ENCODE measurements at places on chromosomes 12 and 14. TPM values are rescaled to one million over a fixed set of nuclear protein-coding genes. Genes with fewer than 3 reads are reported as not detected.

GRCh38 chr12:95976416-95976832 lies 19.7 kb downstream of the HAL start:
- no peaks in the 10 kb centered on the region for H3K36me3 ChIP-seq
- no peaks in the 10 kb centered on the region for H3K4me1 ChIP-seq
- no peak overlapping the region for H3K4me3 ChIP-seq
- H3K27ac ChIP-seq: no peak overlapping the region

DNA sequence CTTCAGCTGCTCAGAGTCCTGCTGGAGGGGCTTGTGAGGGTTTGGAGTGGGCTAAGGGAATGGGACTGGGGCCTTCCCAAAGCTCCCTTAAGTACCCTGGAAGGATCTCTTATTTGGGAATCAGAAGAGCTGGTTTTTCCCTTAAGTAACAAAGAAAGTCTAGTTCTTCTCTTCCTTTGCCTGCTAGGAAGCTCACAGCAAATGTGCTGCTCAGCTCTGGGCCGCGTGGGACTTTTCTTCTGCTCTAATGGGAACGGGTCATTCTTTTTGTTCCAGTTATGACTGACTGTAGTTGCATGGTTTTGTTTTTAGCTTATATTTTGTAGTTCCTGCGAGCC lies 6.0 kb downstream of the KIF26A start:
- H3K4me1 ChIP-seq: peaks cover 30% of the 10 kb centered on the region
- H3K36me3 ChIP-seq: peaks cover 9% of the 10 kb centered on the region
- H3K27ac ChIP-seq: no peak overlapping the region
- peaks cover 17% of the 10 kb centered on the region for H3K27me3 ChIP-seq

- no peak for DNase-seq
- H3K4me3 ChIP-seq: no peak overlapping the region
- H3K36me3 ChIP-seq: no peaks in the 10 kb centered on the region
Observed at GRCh38 chr12:97944576-97944975, 482.0 kb downstream of the RMST start.

DNA sequence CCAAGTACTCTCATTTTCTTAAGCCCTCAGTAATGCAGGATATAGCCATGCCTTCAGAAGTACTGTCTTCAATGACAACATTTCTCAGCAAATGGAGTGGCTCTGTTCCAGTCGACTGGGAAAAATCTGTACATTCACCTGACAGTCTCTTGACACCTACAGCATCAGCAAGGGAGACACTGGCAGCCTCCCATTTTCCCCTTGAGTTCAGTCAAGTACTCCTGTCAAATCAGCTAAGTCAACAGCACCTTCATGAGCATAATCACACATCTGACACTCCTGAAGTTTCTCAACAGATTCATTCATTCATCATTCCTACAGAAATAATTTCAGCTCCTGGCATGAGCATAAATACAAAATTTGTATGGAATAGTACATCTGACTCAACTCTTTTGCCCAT lies 46.1 kb downstream of the INTS13 start:
- no peaks in the 10 kb centered on the region for H3K27me3 ChIP-seq
- DNase-seq: no peak
- H3K27ac ChIP-seq: no peak overlapping the region
- no peak overlapping the region for H3K4me3 ChIP-seq
- peaks cover 4% of the 10 kb centered on the region for H3K4me1 ChIP-seq

- H3K4me3 ChIP-seq: no peak overlapping the region
- no peaks in the 10 kb centered on the region for H3K4me1 ChIP-seq
- DNase-seq: no peak
- no peaks in the 10 kb centered on the region for H3K36me3 ChIP-seq
- H3K27me3 ChIP-seq: peaks cover 3% of the 10 kb centered on the region
Observed at GRCh38 chr14:101289911-101290310, 271.4 kb upstream of the DIO3 start.

- H3K36me3 ChIP-seq: no peaks in the 10 kb centered on the region
- DNase-seq: no peak
- H3K27ac ChIP-seq: no peak overlapping the region
- no peak overlapping the region for H3K4me3 ChIP-seq
- no peaks in the 10 kb centered on the region for H3K27me3 ChIP-seq
- H3K4me1 ChIP-seq: no peaks in the 10 kb centered on the region
Observed at GRCh38 chr12:41606468-41607445, 418.6 kb downstream of the PDZRN4 start.

- no peak within 1 kb of the TSS for H3K4me3 ChIP-seq
- DNase-seq: no peak
- peaks cover 4% of the 10 kb centered on the region for H3K36me3 ChIP-seq
- H3K4me1 ChIP-seq: no peaks in the 10 kb centered on the region
- H3K27me3 ChIP-seq: no peaks in the 10 kb centered on the region
Observed at GRCh38 chr12:10986812-10987211, at the start of gene TAS2R50. Gene TAS2R50 (minus strand): TSS chr12:10986912. CDS start chr12:10986860, 52 bp downstream.

DNA sequence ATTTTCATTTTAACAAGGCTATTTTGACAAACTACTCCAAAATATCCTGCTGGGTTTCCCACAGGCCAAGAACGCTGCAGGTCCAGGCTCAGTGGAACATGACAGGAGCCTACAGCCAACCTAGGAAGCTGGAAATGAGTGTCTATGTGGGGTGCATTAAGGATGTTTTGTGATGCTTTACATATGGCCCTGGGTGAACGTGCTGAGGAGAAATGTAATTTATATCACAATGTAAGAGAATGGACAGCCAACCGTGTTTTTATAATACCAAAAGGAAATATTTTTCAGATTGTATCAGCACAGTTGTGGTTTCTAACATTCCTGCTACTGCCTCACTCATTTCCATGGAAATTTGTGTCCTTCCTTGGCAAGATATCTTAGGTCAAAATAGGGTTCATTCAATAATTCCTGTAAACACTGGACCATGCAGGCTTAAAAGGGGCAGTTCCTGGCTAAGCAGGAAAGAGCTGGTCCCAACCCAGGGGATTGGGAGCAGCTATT lies 51.5 kb downstream of the ST8SIA1 start:
- no peaks in the 10 kb centered on the region for H3K4me1 ChIP-seq
- H3K36me3 ChIP-seq: no peaks in the 10 kb centered on the region
- H3K4me3 ChIP-seq: no peak overlapping the region
- peaks cover 2% of the 10 kb centered on the region for H3K27me3 ChIP-seq
- no peak for DNase-seq
- H3K27ac ChIP-seq: no peak overlapping the region

- H3K4me1 ChIP-seq: peaks cover 50% of the 10 kb centered on the region
- peaks cover 4% of the 10 kb centered on the region for H3K36me3 ChIP-seq
- H3K4me3 ChIP-seq: no peak overlapping the region
- DNase-seq: no peak
Observed at GRCh38 chr12:52198454-52199215, 6.8 kb upstream of the KRT80 start.

DNA sequence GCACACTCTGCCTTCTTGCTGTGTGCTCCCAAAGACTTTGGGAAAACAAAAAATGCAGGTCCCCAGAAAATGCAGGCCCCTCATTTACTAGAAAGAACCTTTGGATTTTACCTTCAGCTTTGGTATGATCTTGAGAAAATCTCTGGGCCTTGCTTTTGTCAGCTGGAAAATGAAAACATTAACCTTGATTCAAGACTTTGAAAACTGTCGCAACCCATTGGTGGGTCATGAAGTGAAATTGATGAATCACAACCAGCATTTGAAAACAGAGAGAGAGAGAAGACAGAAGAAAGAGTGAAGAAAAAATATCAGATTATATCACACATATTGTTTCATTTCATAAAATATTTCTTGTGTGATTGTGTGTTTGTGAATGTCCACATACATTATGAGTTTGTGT lies 322.5 kb downstream of the ZFP36L1 start:
- peak overlapping the region; percentile 43 for H3K4me3 ChIP-seq
- H3K4me1 ChIP-seq: peaks cover 59% of the 10 kb centered on the region
- no peaks in the 10 kb centered on the region for H3K36me3 ChIP-seq
- H3K27me3 ChIP-seq: peaks cover 4% of the 10 kb centered on the region
- H3K27ac ChIP-seq: peak overlapping the region; percentile 74

DNA sequence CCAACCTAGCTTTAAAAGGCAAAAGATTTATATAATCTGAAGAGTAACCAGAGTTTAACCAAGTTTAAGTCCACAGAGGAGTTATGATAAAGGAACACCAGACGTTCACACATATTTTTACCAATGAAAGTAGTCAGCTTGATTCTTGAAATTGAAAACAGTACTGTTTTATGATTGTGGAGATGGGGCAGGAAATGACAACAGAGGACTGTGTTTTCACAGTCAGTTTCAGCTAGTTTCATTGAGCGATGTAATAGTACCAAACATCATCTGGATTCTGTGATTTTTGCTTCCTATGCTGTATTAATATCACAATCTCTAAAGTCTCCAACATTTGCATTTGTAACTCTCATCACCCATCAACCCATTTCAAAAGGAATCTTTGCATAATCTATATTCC lies 34.2 kb upstream of the SLC6A15 start:
- DNase-seq: no peak
- H3K36me3 ChIP-seq: no peaks in the 10 kb centered on the region
- no peak overlapping the region for H3K27ac ChIP-seq
- H3K27me3 ChIP-seq: no peaks in the 10 kb centered on the region
- no peaks in the 10 kb centered on the region for H3K4me1 ChIP-seq

GRCh38 chr12:121465921-121466793 lies 66.2 kb downstream of the RNF34 start:
- peaks cover 7% of the 10 kb centered on the region for H3K27me3 ChIP-seq
- peak overlapping the region; percentile 98 for H3K4me3 ChIP-seq
- peaks cover 15% of the 10 kb centered on the region for H3K4me1 ChIP-seq

DNA sequence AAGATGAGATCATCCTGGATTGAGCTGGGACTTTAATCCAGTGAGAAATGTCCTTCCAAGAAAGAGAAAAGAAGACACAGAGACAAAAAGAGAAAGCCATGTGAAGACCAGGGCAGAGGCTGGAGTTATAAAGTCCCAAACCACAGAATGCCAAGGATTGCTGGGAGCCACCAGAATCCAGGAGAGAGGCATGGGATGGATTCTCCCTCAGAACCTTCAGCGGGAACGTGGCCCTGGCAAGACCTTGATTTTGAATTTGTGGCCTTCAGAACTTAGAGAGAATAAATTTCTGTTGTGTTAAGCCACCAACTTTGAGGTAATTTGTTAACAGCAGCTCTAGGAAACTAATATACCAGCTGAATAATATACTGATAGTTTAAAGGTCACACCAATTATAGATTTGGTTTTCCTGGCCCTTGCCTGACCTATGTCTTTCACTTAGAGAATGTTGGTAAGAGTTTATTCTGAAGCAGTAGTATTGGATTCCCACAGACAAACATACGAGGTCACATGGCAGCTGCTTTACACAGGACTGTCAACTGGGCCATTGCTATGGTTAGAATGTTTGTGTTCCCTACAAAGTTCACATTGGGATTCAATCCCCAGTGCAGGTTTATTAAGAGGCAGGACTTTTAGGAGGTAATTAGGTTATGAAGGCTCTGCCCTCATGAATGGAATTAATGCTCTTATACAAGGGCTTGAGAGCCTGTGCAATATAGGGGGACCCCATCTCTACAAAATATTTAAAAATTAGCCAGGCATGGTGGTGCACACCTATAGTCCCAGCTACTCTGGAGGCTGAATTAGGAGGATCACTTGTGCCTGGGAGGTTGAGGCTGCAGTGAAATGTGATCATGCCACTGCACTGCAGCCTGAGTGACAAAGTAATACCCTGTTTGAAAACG lies 156.5 kb upstream of the EEA1 start:
- peaks cover 8% of the 10 kb centered on the region for H3K4me1 ChIP-seq
- no peak overlapping the region for H3K27ac ChIP-seq
- H3K36me3 ChIP-seq: peaks cover 4% of the 10 kb centered on the region
- no peak overlapping the region for H3K4me3 ChIP-seq
- no peak for DNase-seq
- no peaks in the 10 kb centered on the region for H3K27me3 ChIP-seq

DNA sequence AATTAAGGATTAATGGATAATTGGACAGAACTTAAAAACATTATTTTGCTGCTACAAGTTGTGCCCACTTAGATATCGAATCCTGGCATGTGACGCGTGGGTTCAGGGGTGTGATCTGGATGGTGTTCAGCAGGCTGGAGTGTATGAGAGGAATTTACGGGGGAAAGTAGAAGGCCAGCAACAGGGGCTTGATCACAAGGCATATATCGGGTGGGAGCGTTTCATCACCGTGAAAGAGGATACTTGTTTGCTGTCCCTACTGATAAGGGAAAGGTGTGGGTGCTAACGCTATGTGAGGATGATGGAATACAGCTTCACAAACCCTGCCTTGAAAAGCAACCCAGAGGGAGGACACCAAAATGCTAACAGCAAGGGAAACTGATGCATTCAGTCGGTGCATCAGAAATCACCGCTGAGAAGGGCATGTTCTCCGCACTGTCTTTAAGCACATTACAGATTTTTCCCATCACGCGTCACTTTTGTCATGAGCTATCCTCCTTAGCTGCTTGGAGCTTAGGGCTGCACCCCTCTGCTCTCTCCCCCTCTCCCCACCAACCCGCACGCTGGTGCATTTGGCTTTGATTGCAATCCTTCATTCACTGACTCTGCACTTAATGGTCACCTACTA lies 13.4 kb downstream of the HHIPL1 start:
- no peak overlapping the region for H3K4me3 ChIP-seq
- DNase-seq: no peak
- H3K36me3 ChIP-seq: peaks cover 16% of the 10 kb centered on the region
- peaks cover 4% of the 10 kb centered on the region for H3K4me1 ChIP-seq

DNA sequence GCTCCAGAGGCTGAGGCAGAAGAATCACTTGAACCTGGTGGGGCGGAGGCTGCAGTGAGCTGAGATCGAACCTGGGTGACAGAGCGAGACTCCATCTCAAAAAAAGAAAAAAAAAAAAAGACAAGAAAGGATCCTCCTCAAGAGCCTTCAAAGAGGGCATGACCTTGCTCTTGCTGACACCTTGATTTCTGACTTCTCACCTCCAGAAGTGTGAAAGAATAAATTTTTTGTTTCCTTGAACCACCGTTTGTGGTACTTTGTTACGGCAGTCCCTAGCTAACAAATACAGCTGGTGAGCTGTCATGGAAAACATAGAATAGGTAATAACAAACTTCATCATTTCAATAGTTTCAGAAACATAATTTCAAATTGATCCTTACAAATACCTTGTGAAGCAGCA lies 1.9 kb upstream of the ACTR10 start:
- H3K27ac ChIP-seq: no peak overlapping the region
- no peak overlapping the region for H3K4me3 ChIP-seq
- H3K27me3 ChIP-seq: peaks cover 4% of the 10 kb centered on the region
- DNase-seq: no peak

- H3K27me3 ChIP-seq: no peaks in the 10 kb centered on the region
- no peak overlapping the region for H3K4me3 ChIP-seq
- no peaks in the 10 kb centered on the region for H3K36me3 ChIP-seq
Observed at GRCh38 chr14:106455026-106455425, 928.6 kb downstream of the TMEM121 start.

The CMA1 gene
- not detected for total RNA-seq

The PIK3C2G gene
- total RNA-seq: not detected

The GPR84 gene
- total RNA-seq: 0.41 TPM

The ALKBH1 gene
- 10.8 TPM for total RNA-seq

The PRKD1 gene
- total RNA-seq: 9.0 TPM

The PPP1R3E gene
- 8.4 TPM for total RNA-seq

The CSRP2 gene
- 185 TPM for total RNA-seq

The WNK1 gene
- 160 TPM for total RNA-seq

The HIP1R gene
- 117 TPM for total RNA-seq

The CPM gene
- total RNA-seq: 3.6 TPM

The CEBPE gene
- total RNA-seq: not detected

The SLC38A4 gene
- total RNA-seq: not detected

The PLEK2 gene
- 0.62 TPM for total RNA-seq

The LGR5 gene
- 1.1 TPM for total RNA-seq

The VSIG10 gene
- 65.0 TPM for total RNA-seq

All from endothelial cell (in vitro differentiated cells).